ENCODE measurements at places on chromosomes 4 and X.

DNA sequence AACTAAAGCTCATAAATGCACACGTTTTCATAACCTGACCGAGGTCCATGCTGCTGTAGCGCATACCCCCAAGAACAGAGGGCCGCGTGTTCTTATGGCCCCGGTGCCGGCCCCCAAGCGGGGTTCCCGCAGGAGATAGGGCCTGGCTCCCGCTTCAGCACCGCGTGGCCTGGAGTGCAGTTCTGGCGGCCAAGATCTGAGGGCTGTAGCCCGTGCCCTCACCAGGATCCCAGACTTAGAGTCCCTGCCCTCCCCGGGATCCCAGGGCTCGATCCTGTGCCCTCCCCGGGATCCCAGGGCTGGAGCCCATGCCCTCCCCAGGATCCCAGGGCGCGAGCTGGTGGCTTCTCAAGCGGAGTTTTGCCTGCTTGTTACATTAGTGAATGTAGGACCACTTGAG is 1.0 kb upstream of the GRPEL1 start:
- no peak for DNase-seq

DNA sequence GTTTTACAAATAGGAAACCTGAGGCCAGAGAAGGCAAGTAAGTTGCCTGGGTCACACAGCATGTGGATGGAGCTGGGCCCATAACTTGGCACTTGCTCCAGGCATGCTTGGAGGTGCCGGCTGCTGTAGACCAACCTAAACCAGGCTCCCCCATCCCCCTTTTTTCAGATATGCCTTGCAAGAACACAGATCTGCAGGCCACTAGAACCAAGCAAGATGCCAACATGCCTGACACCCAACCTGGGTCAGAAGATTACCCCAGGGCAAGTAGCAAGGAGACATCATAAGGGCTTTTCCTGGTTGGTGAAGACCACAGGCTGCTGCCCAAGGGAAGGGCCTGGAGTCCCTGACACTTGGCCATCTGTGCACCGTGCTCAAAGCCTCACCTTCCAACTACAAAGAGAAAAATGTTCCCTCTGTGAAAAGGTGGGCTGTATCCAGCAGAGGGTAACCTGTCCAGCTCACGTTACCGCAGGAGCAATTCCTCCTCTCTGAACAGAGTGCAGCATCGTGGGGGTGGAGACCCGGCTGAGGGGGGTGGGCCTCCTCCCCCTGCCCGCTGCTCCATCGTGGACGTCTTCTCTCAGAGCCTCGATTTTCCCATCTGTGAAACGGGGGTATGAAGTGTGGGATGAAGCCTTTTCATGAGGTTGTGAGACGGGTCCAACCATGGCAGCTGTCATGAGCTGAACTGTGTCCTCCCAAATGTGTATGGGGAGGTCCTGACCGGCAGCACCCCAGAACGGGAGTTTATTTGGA is 23.0 kb downstream of the HMX1 start:
- DNase-seq, result no peak

- no peak for DNase-seq
These were observed 1.4 kb upstream of the CEP135 start for GRCh38 chr4:55947254-55947882.

DNA sequence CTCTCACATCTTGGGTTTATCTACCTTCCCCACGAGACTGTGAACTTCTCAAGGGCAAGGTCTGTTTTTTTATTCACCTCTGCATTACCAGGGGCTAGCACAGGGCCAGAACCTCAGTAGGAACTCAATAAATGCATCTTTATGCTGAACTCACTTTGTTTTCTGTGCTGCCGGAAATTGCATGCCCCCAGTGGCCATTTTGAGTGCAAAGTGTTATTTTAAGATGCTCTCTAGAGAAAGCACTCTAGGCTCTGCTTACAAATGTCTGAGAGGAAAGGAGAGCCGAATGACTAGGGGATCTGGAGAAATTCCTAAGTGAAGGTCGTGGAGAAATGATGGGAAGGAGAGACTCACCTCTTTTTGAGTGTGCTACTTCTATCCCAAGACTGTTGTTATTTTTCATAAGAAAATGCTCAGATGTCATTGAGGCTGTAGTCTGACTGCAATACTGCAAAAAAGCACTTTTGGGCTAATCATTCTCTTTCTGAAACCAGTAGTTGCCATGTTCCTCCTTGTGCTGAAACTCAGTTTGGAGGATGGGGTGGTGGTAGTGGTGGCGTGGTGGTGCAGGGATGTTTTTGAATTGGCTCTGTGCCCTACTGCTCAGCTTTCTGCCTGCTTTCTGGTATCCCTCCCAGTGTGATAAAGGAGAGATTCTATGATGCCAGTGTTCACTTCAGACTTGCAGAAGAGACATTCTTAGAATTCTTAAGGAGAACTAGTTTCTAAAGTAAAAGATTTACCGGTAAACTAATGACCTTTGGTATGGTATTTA is 41.3 kb downstream of the DOCK11 start:
- no peak for DNase-seq

DNA sequence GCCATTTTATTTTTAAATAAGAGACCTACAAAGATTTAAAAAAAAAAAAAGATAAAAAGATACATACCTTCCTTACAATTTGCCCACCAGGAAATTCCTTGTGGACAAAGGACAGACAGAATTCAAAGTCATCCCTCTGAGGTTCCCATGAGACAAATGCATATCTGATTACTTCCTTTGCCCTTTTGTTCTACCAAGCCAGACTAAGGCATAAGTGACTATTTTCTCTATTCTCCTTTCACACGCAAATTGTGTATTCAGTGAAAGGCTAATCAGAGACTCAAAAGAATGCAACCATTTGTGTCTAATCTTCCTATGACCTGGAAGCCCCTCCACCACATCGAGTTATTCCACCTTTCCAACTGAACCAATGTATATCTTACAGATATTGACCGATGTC is 691.7 kb downstream of the FAM133A start:
- DNase-seq, result no peak

- DNase-seq, result no peak
These were observed 58.2 kb upstream of the CASK start for GRCh38 chrX:41981481-41982013.

- no peak for DNase-seq
These were observed 164.8 kb upstream of the PGRMC2 start for GRCh38 chr4:128452415-128452814.

Data from D721Med (cell line).